ENCODE measurements at places on chromosomes 2 and 18.
A peak's percentile ranks its signal among the peaks of the same experiment; 100 is the strongest.

GRCh38 chr18:38028946-38029345, 463.3 kb upstream of the CELF4 start:
- DNase-seq = no peak

DNA sequence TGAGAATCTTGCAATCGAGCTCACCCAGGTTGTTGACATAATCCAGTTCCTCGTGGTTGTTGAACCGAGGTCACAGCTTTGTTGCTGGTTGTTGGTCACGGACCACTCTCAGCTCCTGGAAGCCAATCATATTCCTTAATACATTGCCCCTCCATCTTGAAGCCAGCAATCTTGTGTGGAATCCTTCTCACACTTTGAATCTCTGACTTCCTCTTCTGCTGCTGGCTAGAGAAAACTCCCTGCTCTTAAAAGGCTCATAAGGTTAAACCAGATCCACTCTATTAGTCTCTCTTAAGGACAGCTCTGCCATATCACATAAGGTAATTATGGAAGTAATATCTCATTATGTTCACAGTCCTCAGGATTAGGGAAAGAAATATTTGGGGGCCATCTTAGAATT, 41.1 kb downstream of the SP140 start:
- DNase-seq = no peak

DNA sequence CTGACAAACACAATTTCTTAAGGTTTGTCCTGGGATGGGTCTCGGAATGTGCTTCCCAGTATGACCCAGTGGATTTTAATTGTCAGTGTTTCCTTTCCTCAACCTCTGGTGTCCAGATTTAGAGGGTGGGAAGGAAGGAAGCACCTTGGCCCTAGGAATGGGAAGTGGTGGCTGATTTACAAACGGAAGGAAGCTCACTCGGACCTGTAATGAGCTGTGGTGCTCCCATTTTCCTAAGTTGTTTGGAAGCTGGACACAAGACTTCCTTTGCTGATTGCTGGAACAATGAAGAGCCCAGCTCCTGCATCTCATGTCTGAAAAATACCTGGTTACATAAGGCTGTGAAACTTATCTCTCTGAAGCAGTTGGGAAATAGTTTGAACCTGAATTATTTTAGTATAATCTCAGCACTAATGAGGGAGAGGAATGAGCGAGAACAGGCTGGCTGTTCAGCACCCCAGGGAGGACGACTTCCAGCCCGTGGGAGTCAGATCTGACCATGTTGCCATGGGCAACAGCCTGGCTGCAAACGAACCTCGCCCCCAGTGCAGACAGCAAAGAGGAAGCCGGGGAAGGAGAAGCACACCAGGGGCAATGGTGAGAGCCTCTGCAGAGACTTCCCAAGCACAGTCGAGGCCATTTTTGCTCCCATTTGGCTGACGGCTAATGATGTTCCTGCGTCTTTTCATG, 74.4 kb upstream of the ASB18 start:
- no peak for DNase-seq

DNA sequence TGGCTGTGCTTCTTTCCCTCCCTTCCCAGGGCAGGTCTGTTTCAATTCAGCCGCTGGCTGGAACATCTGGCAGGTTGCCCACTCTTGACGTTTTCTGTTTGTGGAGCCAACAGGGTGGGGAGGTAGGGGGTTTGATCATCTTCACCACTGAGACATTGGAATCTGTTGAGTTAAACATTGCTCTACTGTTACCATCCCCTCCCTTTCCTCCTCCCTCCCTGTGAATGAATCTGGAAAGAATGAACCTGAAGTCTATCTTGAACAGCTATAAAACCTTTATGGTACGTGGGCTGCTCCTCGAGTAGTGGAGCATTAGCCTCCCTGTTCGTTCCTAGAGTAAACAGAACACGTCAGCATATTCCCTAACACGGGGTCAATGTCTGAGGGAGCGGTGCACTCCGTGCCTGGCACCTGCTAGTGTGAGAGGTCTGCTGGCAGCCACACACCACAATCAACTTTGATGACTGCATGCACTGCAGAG, 249.9 kb upstream of the RBBP8 start:
- peak; percentile 94 for DNase-seq

DNA sequence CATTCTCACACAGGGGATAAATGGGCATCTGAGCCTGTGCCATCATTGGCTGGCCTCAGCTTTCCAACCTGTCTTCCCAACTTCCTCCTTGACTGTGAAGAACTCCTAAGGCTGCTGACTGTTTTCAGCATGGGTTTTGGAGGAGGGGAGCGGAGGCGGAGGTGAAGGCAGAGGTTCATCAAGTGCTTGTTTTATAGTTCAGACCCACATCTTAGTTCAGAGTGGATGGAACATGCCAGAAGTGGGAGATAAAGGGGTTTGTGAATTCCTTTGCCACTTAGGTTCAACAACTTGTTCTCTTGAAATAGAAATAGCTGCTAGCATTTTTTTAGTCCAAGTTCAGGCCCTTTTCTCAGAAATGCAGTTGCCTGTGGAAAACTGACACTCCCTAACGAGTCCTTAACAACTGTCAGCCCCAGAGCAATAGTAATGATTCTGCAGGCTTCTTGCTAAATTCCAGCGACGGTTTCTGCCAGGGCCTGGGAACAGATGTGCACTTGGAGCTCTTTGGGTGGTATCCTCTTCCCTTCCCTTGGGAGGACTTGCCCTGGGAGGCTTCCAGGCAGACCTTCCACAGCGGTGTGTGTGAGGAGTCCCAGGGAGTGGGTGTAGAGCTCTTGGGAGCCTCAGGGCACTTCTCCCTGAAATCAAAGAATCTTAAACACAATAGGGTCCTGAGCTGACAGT, 30.1 kb upstream of the ITGA6 start:
- no peak for DNase-seq

- DNase-seq = peak; percentile 27
Measured at GRCh38 chr18:5456577-5457461, 87.0 kb downstream of the EPB41L3 start.

DNA sequence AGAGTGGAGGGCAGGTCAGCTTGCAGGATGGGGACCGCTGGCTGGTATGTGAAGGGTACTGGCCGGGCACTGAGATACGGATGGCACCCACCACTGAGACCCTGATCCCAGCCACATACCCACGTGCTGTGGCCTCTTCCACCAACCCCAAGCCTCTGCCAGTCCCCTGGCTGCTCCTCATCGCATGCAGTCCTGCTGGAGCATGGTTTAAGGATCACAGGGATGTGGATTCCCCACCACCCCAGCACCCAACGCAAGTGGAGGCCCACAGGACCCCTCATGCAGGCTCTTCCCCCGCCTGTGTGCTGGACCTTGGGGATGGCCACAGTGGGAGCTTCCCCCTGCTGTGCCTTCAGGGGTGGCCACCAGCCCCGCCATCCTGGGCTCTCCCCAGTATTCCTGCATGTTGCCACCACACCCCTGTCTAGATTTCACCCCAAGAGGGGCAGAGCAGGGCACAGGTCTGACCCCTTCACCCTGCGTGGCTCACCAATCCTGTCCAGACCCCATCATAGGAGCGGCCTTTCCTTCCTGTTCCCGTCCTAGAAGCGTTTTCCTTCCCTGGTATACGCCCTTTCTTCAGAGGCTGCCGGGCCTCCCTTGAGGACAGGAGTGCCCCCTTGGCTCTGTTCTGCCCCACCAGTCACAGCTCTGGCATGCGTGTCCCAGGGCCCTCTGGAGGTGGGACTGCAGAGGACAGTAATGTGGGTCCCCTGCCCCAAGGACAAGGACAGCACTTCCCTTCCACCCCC, 18.3 kb downstream of the MLPH start:
- DNase-seq = no peak

GRCh38 chr2:96591054-96591453, 47.1 kb downstream of the KANSL3 start:
- DNase-seq = no peak

DNA sequence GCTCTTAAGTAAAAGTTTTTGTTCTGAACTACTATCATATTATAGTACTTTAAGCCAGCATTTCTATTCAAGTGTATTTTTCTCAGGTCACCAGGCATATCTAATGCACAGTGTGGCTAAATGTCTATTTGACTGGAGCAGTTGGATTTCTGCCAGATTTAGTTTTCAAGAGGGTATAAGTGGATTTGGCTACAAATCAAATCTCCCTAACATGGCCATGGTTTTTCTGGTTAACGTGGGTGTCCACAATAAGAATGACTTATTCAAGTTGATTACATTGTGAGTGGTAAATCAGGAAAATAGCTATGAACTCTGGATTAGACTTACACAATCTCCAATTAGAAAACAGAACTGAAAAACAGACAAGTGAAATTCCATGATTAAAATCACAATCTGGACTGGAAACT, 5.7 kb upstream of the CHN1 start:
- DNase-seq = no peak

- DNase-seq = no peak
Measured at GRCh38 chr2:109284826-109285225, 155.8 kb downstream of the SH3RF3 start.

GRCh38 chr2:39313575-39313974, 69.8 kb upstream of the CDKL4 start:
- DNase-seq = no peak

DNA sequence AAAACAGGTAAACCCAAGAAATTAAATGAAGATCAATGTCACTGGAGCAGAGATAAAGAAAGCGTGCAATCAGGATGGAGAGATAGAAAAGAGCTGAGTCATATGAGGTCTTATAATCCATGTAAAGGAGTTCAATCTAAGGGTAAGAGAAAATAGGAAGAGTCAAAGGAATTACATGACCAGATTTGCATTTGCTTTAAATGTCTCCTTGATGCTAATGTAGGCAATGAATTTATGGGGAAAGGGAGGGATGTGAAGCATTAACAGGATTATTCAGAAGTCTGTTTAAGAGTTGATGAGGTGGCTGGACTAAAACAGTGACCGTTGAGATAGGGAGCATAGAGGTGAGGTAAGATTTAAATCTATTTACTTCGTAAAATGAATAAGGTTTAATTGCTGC, 623.1 kb downstream of the MBD2 start:
- no peak for DNase-seq

DNA sequence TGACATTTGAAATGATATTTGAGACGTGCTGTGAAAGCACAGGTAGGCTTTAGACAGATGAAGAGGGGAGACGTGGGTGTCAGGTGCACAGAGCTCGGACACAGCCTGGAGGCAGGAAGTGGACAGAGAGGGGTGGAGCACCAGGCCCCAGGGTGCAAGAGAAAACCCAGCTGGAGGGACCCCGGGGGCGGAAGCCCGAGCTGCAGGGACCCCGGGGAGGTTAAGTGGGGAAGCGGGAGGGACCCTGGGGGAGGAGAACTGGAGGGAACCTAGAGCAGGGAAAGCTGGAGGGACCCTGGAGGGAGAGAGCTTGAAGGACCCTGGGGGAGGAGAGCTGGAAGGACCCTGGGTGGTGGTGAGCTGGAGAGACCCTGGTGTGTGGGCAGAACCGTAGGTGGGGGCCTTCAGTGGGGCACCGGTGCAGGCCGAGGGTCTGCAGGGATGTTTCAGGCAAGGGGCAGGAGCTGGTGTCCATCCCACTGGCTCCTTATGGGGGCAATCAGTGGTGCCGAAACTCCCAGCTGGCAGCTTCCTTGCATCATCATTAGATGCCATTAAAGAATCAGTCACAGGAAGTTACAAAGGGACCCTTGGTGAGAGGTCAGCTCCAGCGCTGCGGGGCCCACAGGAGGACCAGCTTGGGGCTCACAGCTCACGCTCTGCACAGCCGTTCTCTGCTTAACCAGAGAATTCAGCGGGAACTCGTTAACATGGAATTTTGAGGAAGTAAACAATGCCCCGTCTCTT, 246.6 kb downstream of the EIPR1 start:
- DNase-seq = no peak

- DNase-seq = no peak
Measured at GRCh38 chr2:173109253-173110188, 33.9 kb downstream of the MAP3K20 start.

DNA sequence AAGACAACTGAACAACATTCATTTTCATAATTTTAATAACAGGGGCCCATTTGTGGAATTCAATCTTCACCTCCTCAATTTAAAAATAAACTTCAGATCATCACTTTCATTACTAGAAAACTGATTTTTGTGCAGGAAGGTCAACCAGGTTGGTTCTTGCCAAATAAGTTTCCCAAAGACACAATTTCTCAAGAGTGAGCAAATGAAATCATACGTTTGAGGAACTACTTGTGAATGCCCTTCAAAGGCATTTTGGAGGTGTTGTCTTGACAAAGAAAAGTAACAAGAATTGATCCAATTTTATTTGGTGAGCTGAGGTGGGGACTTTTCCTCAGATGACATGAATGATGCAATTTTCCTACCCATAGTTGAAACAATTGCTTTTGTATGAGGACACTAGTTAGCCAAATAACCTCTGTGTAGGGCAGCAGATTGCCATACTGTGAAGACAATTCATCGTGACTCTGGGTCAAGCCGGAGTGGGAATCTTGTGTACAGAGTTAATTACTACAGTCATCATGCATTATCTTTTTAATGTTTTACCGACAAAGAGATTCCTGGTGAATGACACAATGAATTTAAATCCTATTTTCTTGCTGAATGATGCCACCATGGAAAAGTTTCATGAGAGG, 121.8 kb downstream of the TGFA start:
- no peak for DNase-seq

- DNase-seq = peak; percentile 60
Measured at GRCh38 chr2:34851804-34852203, 1252.7 kb upstream of the FAM98A start.

DNA sequence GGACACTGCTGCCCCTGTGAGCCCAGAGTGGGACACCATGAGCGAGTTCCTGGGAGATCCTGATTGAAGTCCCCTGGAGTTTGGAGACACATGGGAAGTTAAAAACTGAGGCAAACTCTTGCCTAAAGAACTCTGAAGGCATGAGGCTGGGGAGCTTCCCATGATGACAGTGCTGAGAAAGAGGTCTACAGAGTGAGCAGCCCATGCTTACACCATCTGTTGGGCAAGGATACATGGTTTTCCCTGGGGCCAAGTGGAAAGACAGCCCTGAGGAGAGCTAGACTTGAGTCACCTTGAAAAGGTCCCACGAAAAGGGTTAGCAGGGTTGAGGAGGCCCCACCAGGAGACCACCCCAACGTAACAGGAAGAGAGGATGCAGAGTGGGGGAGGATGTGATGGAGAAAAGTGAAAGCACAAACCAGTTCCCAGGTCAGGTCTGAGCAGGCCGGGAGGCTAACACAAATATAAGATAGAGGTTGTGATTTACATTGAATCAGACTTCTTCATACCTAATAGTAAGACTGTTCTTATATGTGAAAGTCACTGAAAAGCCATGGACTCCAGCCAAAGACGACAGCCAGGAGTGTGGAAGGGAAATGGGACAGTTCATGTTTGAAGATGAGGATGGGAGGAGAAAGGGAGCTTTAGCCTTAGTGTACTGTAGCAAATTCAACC, 13.5 kb upstream of the FEZ2 start:
- no peak for DNase-seq

Measured in right lobe of liver (tissue), 6 donors.